ENCODE measurements at places on chromosomes 11 and 22.

GRCh38 chr11:75471176-75471973 lies 38.4 kb upstream of the KLHL35 start:
- DNase-seq, result no peak

GRCh38 chr22:46584081-46584921 lies 35.9 kb upstream of the GRAMD4 start:
- DNase-seq, result no peak

DNA sequence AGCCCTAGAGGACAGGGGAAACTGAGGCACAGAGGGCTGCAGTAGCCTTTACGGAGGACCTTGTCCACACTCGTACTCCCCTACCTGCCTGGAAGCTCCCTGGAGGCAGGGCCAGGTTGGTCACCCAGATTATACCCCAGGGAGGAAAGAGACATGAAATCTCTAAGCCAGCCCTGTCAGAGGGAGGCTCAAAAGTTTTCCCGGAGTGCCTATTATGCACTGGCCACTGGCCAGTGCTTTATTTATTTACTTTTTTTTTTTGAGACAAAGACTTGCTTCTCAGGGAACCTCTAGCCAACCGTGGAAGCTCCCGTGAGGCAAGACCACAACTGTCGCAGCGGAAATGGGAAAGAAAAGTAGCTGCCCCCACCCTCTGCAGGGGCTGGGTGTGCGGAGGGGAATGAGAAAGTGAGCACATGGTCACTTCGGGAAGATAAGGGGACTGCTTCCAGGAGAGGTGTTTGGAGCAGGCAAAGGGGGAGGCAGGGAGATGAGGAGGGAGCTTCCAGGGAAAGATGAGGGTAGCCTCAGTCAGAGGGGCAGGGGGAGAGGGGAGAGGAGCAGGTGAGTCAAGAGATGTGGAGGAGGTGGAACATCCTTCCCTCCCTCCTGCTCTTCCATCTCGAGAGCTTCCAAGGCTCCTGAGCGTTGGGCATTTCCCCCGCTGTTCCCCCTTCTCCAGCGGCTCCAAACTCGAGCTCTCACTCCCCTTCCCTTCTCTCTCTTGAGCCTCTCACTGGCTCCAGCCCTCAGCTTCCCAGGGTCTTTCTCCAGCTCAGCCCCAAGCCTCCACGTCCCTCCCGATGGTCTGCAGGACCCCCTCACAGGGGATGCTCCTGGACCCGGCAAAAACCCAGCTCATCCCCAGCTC lies 4.3 kb downstream of the IL2RB start:
- DNase-seq, result no peak

- no peak for DNase-seq
These were observed at the start of gene PDE2A for GRCh38 chr11:72673943-72674828. Gene PDE2A, minus strand, starts transcription at chr11:72674422. Its CDS starts 215 bp downstream, at chr11:72674207.

DNA sequence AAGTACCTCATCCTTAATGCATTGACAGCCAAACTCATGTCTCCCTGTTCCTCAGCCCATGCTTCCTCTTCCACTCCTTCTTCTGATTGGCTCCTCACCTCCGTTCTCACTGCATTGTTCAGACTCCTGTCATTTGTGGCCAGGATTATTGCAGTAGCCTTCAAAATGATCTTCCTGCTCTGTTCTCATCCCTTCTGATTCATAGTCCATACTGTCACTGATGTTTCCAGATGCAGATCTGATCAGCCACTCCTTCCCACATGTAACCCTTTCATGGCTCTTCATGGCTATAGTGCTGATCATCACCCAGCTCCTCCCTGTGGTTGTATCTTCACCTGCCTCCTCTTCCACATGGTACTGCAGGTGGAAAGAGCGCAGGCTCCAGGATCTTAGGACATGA lies 71.7 kb downstream of the DEPDC5 start:
- DNase-seq, result no peak

GRCh38 chr11:6755303-6755952 lies 16.3 kb downstream of the OR2AG2 start:
- peak; percentile 47 for DNase-seq

GRCh38 chr11:70063555-70063954 lies 14.6 kb upstream of the ANO1 start:
- no peak for DNase-seq

- peak; percentile 68 for DNase-seq
These were observed 5.4 kb downstream of the TRABD start for GRCh38 chr22:50190941-50191741.

GRCh38 chr11:74312326-74312725 lies 886 bp upstream of the P4HA3 start:
- DNase-seq, result no peak

- no peak for DNase-seq
These were observed 13.7 kb upstream of the DEPDC7 start for GRCh38 chr11:33001751-33002542.

GRCh38 chr11:127521413-127521812 lies 520.8 kb upstream of the KIRREL3 start:
- DNase-seq, result no peak

DNA sequence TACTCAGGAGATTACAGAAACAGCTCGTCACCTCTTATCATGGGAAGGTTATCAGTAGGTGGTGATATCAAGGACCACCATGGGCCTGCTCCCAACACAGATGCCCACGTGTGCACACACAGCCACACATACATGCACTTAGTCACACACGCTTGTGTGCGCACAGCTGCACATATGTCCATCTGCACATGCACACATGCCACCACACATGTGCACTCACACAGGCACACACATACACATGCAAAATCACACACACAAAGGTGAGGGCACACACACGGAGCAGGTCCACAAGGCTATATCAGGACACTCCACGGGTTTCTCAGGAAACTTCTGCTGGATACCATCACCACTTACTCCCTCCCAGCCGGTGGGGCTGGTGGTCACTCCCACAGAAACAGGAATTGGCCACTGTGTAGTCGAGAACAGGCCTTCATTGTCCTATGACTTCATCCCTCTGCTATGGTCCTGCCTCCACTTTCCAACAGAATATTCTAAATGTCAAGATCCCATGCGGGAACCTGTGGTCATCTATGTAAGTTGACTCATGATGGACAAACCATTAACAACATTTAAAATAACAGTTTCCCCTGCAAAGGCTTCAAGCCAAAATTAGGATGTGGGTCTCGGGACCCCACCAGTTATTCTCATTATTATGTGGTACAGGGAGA lies 2.2 kb downstream of the C11orf24 start:
- DNase-seq, result no peak

GRCh38 chr11:15910761-15911160 lies 445.6 kb downstream of the SOX6 start:
- DNase-seq, result no peak

- DNase-seq, result no peak
These were observed 5.1 kb upstream of the LMO1 start for GRCh38 chr11:8268530-8269400.

- DNase-seq, result no peak
These were observed 276.7 kb upstream of the API5 start for GRCh38 chr11:43035086-43035485.

DNA sequence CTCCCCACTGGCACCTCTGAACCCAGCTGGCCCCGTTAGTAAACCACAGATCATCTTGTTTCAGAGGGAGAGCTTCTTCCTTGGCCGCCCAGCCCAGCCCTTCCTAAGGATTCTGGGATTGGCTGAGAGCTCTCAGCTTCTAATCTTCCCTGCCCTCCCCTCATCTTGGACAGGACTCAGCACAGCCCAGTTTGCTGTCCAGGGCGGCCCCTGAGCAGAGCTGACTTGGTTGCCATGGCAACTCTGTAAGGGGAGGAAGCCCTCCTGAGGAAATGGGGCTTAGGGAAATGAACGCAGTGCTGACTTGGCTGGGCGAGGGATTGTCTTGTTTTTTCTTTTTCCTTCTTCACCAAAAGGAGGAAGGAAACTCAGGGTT lies 4.6 kb downstream of the APOL4 start:
- DNase-seq, result no peak

DNA sequence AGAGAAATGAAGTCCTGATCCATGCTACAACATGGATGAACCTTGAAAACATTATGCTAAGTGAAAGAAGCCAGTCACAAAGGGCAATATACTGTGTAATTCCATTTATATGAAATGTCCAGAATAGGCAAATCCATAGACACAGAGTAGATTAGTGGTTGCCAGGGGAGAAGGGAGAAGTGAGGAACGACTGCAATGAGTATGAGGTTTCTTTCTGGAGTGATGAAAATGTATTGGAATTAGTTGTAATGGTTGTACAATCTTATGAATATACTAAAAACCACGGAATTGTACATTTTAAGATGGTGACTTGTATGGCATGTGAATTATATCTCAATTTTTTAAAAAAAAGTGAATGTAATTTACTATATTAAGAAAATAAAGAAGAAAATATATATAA lies 83.1 kb upstream of the GDPD4 start:
- no peak for DNase-seq

- peak; percentile 43 for DNase-seq
These were observed 73.3 kb upstream of the ZBED5 start for GRCh38 chr11:10930972-10931760.

DNA sequence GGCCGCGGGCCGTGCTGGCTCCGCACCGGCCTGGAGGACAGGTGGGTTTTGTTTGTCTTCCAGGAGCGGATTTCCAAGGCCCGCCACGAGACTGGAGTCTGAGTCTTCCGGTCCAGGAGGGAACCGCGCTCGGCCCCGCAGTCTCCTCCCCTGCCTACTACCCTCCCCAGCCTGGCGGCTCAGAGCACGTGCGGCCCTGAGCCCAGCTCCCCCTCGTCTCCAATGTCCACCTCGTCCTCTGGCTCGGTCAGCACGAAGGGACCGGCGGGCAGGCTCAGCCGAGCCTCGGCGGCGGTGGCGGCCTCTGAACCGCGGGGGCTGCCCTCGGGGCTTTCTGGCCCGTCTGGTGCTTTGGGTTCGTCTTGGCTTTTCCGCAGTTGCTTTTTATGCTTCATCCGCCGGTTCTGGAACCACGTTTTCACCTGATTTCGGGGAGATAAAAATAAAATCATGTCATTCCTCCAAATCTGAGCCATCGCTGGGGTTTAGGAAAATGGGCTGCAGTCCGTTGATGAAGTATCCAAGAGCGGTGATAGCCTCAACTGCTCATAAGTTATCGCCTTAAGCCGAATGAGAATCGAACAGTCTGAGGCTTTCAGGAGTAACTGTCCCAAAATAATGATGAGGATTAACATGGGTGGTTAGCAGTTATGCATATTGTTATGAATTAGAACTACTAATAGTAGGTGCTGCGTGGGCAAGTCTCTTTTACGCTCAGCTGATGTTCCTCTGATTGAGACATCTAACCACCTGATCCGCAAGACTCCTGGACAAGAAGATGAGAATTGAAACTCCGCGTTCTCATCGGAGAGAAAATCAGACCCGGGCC lies 4.0 kb downstream of the BSX start:
- DNase-seq, result no peak

GRCh38 chr11:38089726-38090125 lies 1491.7 kb upstream of the RAG2 start:
- no peak for DNase-seq

- DNase-seq, result no peak
These were observed 14.5 kb downstream of the SCGB1A1 start for GRCh38 chr11:62433141-62433903.

DNA sequence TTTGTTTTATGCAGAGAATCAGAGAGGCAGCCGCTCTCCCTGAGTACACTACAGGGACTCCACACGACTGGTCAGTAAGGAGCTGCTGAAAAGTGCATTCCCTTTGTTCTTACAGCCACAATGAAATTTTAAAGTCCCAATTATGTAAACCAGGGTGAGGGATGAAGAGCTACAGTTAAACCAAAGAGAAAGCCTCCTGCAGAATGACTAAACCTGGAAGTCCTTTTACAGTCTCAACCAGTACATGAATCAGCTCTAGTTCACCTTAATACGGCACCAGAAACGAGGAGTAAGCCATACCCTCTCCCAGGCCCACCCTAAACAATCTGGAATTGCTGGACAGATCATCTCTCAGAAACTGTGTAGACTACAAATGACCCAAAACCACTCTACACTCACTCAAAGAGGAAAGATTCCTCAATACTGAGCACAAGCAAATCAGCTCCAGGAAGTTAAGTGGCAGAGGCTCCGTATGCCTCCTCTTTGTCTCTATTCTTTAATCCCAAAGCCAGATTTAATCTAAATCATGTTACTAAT lies 113.1 kb downstream of the RBFOX2 start:
- no peak for DNase-seq

- no peak for DNase-seq
These were observed 43.8 kb downstream of the INSC start for GRCh38 chr11:15158351-15159015.

DNA sequence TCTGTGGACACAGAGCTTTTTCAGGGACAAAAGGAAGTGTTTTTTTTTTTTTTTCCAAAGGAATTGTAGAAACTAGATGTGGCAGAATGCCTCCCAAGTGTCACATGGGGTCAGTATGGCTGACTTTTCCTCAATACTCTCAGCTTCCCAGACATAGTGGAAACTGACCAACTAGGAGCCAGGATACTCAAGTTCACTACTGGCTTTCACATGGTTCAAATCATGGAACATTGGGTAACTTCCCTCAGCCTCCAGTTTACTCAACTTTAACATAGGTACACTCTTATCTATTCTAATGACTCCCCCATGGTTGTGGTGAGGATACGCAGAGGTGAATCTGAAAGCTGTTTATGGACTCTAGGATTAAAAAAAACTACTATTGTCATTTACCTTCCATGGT lies 1.4 kb downstream of the SLC5A1 start:
- DNase-seq, result no peak

GRCh38 chr22:28710576-28711191 lies 30.9 kb downstream of the CHEK2 start:
- DNase-seq, result no peak

DNA sequence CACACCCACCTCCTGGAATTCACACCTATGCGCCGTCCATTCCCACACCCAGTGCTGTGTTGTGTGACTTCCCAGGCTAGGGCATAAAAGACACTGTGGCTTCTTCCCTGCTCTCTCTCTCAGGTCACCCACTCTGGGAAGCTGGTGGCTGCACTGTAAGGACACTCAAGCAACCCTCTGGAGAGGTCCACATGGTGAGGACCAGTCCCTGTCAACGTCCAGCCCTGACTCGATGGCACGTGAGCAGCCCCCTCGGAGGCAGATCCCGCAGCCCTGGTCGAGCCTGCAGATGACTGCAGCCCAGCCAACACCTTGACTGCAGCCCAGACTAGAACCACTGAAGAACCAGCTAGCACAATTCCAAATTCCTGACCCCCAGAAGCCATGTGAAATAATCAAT lies 16.2 kb downstream of the CBX7 start:
- no peak for DNase-seq

DNA sequence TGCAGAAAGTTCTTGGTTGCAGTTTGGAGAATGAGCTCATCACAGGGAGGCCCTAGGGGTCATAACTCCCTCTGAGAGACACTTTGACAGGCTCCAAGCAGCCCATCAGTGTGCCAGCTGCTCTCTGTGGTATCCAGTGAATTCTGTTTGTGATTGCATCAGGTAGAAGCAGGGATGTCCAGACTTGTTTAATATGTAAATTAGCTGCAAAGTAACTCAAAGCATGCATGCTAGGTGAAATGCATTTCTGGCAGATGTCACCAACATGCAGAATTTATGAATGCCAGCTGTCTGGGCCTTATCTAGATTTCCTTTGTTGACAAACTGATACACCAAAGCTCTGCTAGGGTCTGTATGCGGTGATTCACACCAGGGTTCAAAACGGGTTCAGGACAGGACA lies 123.6 kb upstream of the MTNR1B start:
- no peak for DNase-seq

GRCh38 chr11:112608509-112608908 lies 347.8 kb upstream of the PLET1 start:
- DNase-seq, result no peak

GRCh38 chr22:40203572-40203971 lies 25.8 kb downstream of the TNRC6B start:
- no peak for DNase-seq

Data from activated CD4-positive, alpha-beta T cell treated with anti-CD3 and anti-CD28 coated beads, Interleukin-2, amount 50 U/mL, for 48 hours (primary cell).